ENCODE measurements at places on chromosomes 6 and 20.

- DNase-seq, result no peak
Measured at GRCh38 chr6:16265351-16266341, 27.3 kb downstream of the GMPR start.

DNA sequence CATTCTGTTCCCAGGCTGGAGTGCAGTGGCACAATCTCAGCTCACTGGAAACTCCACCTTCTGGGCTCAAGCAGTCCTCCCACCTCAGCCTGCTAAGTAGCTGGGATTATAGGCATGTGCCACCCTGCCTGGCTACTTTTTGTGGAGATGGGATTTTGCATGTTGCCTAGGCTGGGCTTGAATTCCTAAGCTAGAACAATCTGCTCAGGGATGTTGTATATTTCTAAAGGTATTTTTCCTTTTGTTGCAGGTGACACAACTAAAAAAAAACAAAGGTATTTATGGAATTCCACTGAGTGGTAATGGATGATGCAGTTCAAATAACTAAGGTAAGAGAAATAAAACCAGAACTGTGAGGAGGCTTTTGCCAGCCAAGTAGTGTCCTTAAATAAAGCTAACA is 49.7 kb downstream of the PTPRA start:
- no peak for DNase-seq

GRCh38 chr6:150537893-150538292 is 61.8 kb upstream of the PLEKHG1 start:
- DNase-seq, result no peak

DNA sequence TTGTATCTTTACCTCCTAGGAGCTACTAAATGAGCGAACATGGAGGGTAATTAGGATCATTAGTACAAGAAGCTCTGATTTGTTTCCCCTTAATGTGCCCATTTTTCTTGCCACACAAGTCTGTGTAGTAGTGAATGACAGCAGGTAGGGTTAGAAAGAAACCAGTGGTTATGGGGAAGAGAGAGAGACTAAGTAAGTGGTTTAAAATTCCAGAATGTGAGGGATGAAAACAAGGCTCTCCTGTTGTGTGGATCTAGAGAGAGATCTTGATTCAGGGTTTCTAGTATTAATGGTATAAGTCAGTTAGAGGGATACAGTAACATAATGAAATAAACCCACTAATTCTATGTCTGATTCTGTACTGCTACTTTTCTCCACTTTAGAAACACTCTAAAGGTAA is 22.7 kb downstream of the STXBP5 start:
- no peak for DNase-seq

GRCh38 chr6:159700970-159701369 is 7.9 kb upstream of the SOD2 start:
- DNase-seq, result no peak

DNA sequence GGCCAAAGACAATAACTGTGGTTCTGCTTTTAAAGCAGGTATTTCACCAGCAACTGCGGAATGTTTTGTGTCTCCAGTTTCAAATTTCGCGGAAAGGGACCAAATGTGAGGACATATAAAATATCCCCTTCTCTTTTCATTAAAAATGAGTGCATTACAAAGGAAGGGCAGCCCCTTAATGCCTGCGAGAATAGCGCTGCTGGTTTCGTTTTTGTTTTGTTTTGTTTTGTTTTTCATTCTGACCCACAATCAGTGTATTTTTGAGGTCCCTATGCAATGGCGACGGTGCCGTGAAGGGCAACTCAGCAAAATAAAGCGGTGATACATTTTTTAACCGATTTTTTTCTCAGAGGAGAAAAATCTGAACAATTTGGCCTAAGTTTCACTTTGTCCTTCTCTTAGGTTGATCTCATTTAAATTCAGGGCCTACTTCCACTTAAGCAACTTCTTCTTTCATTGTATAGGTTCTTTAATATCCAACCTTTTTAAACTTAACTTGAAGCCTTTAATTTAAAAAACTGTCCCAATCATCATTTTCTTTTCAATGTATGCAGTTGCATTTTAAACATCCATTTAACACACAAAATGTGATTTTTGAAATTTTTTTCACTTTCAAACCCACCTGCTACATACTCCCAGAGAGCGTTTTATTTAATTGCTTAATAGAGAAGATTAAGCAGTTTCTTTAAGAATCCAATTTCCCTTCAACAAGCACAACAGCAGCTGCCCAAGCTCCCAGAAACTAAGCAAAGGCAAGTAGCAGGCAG is 2.9 kb upstream of the HIVEP2 start:
- no peak for DNase-seq

- no peak for DNase-seq
Measured at GRCh38 chr6:89985751-89986493, 91.7 kb downstream of the GJA10 start.

GRCh38 chr6:151240791-151241642 is 1.2 kb downstream of the AKAP12 start:
- no peak for DNase-seq

DNA sequence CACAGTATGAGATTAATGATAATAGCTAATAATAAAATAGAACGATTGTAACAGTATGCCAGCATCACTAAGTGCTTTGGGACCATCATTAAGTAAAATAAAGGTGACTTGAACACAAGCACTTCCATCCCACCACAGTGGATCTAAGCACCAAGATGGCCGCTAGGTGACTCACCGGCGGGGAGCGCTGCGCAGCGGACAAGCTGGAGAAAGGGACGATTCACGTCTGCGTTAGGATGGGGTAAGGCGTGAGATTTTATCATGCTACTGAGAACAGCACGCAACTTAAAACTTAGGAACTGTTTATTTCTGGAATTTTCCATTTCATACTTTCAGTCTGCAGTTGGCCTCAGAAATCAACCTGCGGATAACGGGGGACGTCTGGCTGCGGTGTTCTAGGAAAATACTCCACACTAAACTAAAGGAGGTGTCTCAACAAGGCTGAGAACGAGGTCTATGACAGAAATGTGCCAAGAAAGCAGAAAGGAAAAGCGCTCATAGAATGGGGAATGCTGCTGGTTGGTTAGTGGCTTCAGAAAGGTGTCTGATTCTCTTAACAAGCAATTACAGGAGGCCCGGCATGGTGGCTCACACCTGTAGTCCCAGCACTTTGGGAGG is 114.5 kb downstream of the GMPR start:
- no peak for DNase-seq

- DNase-seq, result no peak
Measured at GRCh38 chr6:164695896-164696295, 613.5 kb downstream of the C6orf118 start.

DNA sequence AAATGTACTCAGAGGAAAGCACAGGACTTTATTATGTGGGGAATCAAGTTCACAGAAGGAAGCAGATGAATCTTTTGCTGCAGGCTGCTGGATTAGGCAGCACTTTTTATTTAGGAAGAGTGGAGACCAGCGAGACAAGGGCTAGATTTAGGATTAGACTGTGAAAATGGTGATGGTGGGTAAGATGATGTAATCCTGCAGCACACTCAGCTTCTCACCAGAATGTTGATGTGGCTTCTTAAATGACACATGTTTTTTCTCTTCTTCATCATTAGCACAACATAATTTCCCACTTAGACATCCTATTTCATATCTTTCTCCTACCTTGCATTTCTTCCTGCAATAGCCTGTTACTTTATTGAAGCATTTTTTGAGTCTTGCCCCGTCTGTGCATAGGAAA is 1.8 kb downstream of the DEFB128 start:
- DNase-seq, result no peak

- DNase-seq, result no peak
Measured at GRCh38 chr6:70753870-70754380, 86.2 kb downstream of the SMAP1 start.

DNA sequence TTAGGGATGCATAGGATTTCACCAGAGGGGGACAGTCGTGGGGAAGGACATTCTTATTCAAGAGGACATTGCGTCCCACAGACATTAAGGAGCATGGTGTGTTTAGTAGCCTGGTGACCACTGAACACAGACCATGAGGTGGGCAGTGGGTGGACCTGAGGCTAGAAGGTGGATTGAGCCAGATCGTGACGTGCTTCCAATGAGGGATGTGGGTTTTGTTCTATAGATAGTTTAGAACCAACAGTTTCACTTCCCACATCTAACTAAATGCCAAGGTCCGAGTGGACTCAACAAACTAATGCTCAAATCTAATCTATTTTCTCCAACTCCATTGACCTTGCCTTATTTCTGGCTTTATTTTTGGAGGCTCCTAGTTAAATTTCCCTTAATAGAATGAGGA is 58.5 kb downstream of the OGFRL1 start:
- no peak for DNase-seq

DNA sequence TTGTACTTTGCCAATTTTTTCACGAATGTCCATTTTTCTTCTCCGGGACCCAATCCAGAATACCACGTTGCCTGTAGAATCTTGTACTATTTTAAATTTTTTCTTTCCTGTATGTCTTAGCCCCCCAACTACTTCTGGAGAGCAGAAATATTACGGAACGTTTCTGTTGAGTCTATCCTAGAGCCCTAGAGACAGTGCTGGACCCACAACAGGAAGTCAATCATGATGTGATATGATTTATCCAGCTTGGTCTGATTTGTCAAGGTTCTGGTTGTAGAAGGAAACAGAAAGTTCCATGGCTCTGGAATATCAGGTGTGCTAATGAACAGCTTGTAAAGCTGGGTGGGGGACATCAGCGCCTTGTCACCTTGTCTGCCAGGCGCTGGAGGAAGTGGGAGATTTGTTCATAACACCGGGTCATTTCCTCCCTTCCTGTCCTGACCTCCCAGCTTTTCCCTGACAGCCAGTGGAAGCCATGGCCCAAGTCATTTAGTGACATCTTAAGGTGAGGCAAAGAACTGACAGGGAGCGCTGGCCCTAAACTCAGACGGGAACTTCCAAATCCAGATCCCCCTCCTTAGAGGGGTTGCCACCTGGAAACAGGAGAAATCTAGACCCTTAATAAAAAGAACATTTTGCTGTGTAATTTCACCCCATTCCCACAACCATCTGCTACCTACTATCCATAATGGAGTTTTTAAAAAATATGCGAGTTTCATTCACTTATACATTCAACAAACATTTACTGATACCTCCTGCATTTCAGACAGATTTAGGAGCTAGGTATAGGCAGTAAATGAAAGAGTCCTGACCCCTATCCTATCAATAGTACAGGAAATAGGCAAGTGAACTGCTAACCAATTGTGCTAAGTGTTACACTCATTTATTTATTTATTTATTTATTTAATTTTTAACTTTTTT is 130.5 kb downstream of the ZFP64 start:
- DNase-seq, result no peak

- DNase-seq, result no peak
Measured at GRCh38 chr6:132142308-132142707, 191.1 kb upstream of the CCN2 start.

- DNase-seq, result no peak
Measured at GRCh38 chr20:22744341-22745193, 160.2 kb upstream of the FOXA2 start.

GRCh38 chr20:20188647-20189046 is 136.3 kb downstream of the CFAP61 start:
- no peak for DNase-seq

DNA sequence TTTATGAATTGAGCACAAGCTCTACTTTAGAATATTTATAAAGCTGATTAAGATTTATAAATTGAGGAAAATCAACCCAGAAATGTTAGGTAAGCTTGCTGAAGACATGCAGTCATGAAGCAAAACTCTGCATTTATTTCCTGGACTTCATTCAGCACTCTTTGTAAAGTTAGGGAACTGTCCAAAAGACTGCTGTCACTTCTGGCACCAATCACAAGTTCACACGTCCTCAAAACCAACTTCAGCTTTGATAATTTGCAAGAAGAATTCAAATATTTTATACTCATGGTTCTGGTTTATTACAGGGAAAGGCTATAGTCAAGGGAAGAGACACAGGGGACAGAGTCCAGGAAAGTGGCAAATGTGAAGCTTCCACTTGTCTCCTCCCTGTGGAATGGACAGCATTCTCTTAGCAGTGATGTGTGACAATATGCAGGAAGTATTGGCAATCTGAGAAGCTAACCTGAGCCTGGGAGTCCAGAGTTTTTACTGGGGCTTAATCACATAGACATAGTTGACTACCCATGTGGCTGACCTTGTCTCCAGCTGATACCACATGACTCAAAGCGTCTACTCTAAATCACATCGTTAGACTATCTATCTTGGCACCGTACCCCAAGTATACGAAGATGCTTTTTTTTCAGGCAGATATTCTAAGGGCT is 85.4 kb downstream of the PPP1R14C start:
- DNase-seq, result no peak

DNA sequence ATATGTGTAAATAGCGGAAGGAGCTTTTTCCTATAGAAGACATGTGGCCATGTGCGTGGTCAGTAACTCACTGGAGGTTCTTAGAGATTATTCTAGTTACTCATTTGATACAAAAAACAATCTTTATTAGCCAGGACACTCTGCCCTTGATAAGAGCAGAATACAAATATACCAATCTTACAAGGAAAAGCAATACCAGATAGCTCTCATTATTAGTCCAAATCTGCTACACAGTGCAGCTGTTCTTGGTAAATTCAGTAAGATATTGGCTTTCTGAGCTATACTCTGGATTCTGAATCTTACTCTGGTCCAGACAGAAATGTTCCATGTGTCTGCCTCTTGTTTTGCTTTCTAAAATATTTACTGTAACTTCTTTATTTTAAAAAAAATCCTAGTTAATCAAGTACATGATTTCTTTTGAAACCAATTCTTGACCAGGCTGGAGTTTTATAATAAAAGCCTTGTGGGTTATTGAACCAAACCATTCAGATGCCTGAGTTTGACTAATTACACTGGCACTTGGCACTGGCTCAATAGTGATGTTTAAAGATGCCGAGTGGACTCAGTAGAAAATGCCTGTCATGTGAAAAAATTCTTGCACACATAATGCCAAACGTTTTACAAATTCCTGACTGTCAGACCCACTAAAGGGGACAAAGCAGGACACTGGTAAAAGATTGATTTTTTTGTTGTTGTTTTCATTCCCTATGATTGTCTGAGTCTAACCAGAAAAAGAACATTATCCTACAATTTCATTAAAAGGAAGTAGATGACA is 242.8 kb upstream of the TCF21 start:
- DNase-seq, result no peak

GRCh38 chr20:40813708-40814630 is 124.9 kb upstream of the MAFB start:
- DNase-seq, result no peak

GRCh38 chr6:156647140-156647784 is 129.9 kb upstream of the ARID1B start:
- no peak for DNase-seq

DNA sequence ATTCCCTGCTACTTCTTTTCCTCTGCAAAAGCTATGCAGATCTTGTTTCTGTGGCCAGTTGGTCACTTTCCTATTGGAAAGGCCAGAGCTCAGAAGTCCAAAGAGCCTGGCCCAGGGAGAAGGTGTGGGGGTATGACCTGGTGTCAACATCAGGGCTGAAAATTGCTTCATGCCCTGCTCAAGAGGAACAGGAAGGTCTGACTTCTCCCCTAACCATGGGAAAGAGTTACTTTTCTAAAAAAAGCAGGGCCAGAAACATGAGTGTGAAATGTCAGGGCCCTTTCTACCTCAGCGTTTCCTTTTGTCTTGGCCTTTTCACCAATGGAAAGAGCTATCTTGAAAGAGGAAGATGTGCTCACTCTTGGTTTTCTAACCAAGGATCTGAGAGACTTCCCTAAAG is 117.4 kb downstream of the MAFB start:
- no peak for DNase-seq
